ENCODE measurements at places on chromosomes 1 and 21. TPM values are rescaled to one million over a fixed set of nuclear protein-coding genes. Genes with fewer than 3 reads are reported as not detected.

Gene FAM72C
- not detected for total RNA-seq

Gene MASP2
- not detected for total RNA-seq

Gene RGS8
- total RNA-seq, result not detected

Gene F13B
- total RNA-seq, result not detected

Gene S100A2
- total RNA-seq, result 5.4 TPM

Gene VWA5B1
- 0.29 TPM for total RNA-seq

Gene SMYD3
- total RNA-seq, result 19.5 TPM

Gene TMEM51
- total RNA-seq, result 26.3 TPM

Gene CNKSR1
- total RNA-seq, result 22.3 TPM

Gene LCE2A
- total RNA-seq, result not detected

Gene ATP13A2
- total RNA-seq, result 17.3 TPM

Gene TNNI3K
- total RNA-seq, result 2.5 TPM

Gene NHLH1
- not detected for total RNA-seq

Gene MYBPHL
- not detected for total RNA-seq

Gene CRP
- not detected for total RNA-seq

Gene KRTAP13-2
- total RNA-seq, result not detected

Gene SYPL2
- total RNA-seq, result 0.66 TPM

- H3K27ac ChIP-seq, result no peak overlapping the region
- no peak for DNase-seq
- H3K36me3 ChIP-seq, result no peaks in the 10 kb centered on the region
- no peaks in the 10 kb centered on the region for H3K27me3 ChIP-seq
- H3K4me3 ChIP-seq, result no peak overlapping the region
These were observed 7.8 kb upstream of the HTR6 start for GRCh38 chr1:19656780-19657466.

DNA sequence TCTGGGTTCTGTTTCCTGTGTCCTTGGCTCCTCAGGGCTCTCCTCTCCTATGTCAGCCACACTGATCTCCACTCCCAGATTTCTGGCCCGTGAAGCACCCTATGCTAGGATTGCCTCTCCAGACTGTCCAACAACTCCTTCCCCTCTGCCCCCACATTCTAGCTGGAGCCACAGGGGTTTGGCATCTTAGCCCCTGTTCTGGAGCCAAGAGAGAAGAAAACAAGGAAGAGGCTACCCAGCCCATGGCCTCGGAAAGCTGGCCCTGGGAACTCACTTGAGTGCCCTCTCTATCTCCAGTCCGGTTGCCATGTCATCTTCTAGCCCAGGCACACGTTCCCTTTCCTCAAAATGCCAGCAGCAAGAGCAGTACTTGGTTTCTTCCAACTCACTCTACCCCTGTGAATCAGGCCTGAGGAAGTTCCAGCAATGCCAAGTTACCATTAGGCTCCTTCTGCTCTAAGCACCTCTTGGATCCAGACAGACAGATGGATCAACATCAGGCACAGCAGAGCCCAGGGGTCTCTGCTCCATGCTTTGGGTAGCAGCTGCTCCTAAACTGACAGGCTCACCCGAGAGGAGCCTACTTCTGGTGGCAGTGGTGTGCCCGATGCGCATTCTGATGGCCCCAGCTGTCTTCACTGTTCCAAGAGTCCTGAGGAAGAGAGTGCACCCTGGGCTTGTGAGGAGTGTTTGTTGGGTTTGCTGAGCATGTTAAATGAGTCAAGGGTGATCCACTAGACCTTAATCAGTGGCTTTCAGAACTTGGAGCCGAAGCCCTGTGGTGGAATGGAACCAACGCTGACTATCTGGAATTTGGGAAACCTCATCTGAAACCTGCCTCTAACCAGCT lies 11.6 kb upstream of the GPR61 start:
- H3K36me3 ChIP-seq, result no peaks in the 10 kb centered on the region
- H3K4me3 ChIP-seq, result no peak overlapping the region
- no peak overlapping the region for H3K27ac ChIP-seq
- no peaks in the 10 kb centered on the region for H3K27me3 ChIP-seq

GRCh38 chr1:153597206-153597605 lies 15.7 kb downstream of the S100A16 start:
- H3K36me3 ChIP-seq, result no peaks in the 10 kb centered on the region
- no peak overlapping the region for H3K27ac ChIP-seq
- no peaks in the 10 kb centered on the region for H3K4me1 ChIP-seq

GRCh38 chr1:93708734-93709481 lies 27.3 kb upstream of the BCAR3 start:
- H3K36me3 ChIP-seq, result no peaks in the 10 kb centered on the region
- no peak for DNase-seq
- no peaks in the 10 kb centered on the region for H3K27me3 ChIP-seq
- H3K4me1 ChIP-seq, result no peaks in the 10 kb centered on the region
- no peak overlapping the region for H3K27ac ChIP-seq

DNA sequence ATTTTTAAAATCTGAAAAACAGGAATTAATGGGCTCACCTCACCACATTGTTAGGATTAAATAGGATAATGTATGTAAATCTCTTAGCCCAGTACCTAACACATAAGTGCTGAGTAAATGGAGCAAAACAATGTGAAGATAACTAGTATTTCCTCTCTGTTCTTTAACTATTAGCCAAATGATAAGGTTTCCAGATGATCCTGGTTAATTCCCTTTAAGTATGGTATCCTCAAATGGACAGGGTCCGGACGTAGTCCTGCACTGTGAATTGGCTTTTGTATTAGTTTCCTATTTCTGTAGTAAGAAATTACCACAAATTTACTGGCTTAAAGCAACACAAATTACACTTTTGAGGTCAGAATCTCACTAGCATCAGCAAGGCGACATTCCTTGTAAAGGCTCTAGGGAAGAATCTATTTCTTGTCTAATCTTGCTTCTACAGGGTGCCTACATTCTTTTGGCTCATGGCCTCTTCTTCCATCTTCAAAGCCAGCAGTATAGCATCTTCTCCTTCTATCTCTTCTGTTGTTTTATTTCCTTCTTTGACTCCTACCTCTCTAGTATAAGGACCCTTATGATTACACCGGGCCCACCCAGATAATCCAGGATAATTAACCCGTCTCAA lies 17.1 kb downstream of the SCAF4 start:
- peak overlapping the region; percentile 19 for H3K27ac ChIP-seq
- DNase-seq, result no peak
- no peaks in the 10 kb centered on the region for H3K36me3 ChIP-seq
- no peaks in the 10 kb centered on the region for H3K27me3 ChIP-seq
- no peaks in the 10 kb centered on the region for H3K4me1 ChIP-seq
- H3K4me3 ChIP-seq, result no peak overlapping the region

GRCh38 chr1:239233626-239234025 lies 152.7 kb upstream of the CHRM3 start:
- H3K27me3 ChIP-seq, result no peaks in the 10 kb centered on the region
- H3K4me1 ChIP-seq, result no peaks in the 10 kb centered on the region
- H3K36me3 ChIP-seq, result no peaks in the 10 kb centered on the region
- H3K27ac ChIP-seq, result no peak overlapping the region

GRCh38 chr1:81208441-81208840 lies 592.3 kb upstream of the ADGRL2 start:
- H3K36me3 ChIP-seq, result no peaks in the 10 kb centered on the region
- no peak for DNase-seq
- H3K27me3 ChIP-seq, result no peaks in the 10 kb centered on the region
- no peak overlapping the region for H3K4me3 ChIP-seq
- H3K4me1 ChIP-seq, result no peaks in the 10 kb centered on the region
- H3K27ac ChIP-seq, result no peak overlapping the region

GRCh38 chr1:108113496-108113895 lies 86.6 kb downstream of the SLC25A24 start:
- no peaks in the 10 kb centered on the region for H3K27me3 ChIP-seq
- DNase-seq, result no peak
- H3K27ac ChIP-seq, result no peak overlapping the region
- H3K36me3 ChIP-seq, result no peaks in the 10 kb centered on the region
- no peaks in the 10 kb centered on the region for H3K4me1 ChIP-seq
- no peak overlapping the region for H3K4me3 ChIP-seq

GRCh38 chr1:198399452-198399851 lies 141.0 kb downstream of the ATP6V1G3 start:
- no peaks in the 10 kb centered on the region for H3K27me3 ChIP-seq
- no peaks in the 10 kb centered on the region for H3K4me1 ChIP-seq
- no peak for DNase-seq
- no peak overlapping the region for H3K4me3 ChIP-seq

- H3K27me3 ChIP-seq, result no peaks in the 10 kb centered on the region
- no peaks in the 10 kb centered on the region for H3K36me3 ChIP-seq
- H3K27ac ChIP-seq, result no peak overlapping the region
These were observed 94.4 kb upstream of the TNFSF4 start for GRCh38 chr1:173301507-173301906.

GRCh38 chr1:221908573-221908972 lies 166.7 kb upstream of the DUSP10 start:
- H3K4me3 ChIP-seq, result no peak overlapping the region
- no peaks in the 10 kb centered on the region for H3K4me1 ChIP-seq
- no peak overlapping the region for H3K27ac ChIP-seq
- H3K36me3 ChIP-seq, result no peaks in the 10 kb centered on the region

DNA sequence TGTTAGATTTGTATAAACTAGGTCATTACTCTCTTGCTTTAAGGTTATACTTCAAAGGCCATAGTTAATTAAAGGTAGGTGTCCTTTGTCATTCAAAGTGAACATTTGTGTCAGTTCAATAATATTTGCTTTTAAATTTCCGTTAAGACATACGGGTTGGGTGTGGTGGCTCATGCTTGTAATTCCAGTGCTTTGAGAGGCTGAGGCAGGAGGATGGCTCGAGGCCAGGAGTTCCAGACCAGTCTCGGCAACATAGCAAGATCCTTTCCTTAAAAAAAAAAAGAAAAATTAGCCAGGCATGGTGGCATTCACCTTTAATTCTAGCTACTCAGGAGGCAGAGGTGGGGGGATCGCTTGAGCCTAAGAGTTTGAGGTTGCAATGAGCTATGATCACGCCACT lies 80.4 kb downstream of the KIF26B start:
- no peak overlapping the region for H3K27ac ChIP-seq
- H3K4me1 ChIP-seq, result no peaks in the 10 kb centered on the region
- no peaks in the 10 kb centered on the region for H3K36me3 ChIP-seq
- DNase-seq, result no peak

- H3K4me1 ChIP-seq, result no peaks in the 10 kb centered on the region
- H3K27me3 ChIP-seq, result no peaks in the 10 kb centered on the region
- no peaks in the 10 kb centered on the region for H3K36me3 ChIP-seq
These were observed 17.2 kb downstream of the PRDM15 start for GRCh38 chr21:41861987-41862386.

GRCh38 chr1:162983671-162984425 lies 85.3 kb upstream of the RGS4 start:
- H3K36me3 ChIP-seq, result no peaks in the 10 kb centered on the region
- no peak overlapping the region for H3K4me3 ChIP-seq
- DNase-seq, result no peak

GRCh38 chr1:31373056-31373896 lies at the start of gene FABP3:
TSS of gene FABP3 (minus strand) at chr1:31373076. CDS start at chr1:31373014, 62 bp downstream.
- no peaks in the 10 kb centered on the region for H3K36me3 ChIP-seq
- DNase-seq, result peak; percentile 64
- H3K4me1 ChIP-seq, result no peaks in the 10 kb centered on the region
- H3K27me3 ChIP-seq, result no peaks in the 10 kb centered on the region
- peak within 1 kb of the TSS; percentile 48 for H3K4me3 ChIP-seq

Data from breast epithelium (tissue), 4 donors.